ENCODE measurements at places on chromosomes 12 and 14.

GRCh38 chr12:4119157-4119761 is 154.3 kb upstream of the CCND2 start:
- no peak for DNase-seq

DNA sequence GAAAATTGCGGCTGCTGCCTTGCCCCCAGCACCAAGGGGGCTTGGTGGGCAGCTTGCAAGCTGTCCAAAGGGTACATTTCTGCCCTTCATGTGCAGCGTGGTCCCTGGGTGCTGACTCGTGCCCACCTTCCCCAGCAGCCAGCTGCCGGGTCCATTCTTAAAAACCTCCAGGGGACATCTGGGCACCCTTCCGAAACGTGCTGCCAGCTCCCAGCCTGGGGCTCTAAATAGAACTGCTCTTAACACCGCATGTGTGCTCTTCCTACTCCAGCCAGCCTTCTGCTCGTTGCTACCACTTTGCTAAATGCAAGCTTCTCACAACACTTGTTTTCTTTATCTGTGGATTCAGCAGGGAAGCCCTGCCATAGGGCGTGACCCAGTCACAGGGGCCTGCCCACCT is 66.0 kb downstream of the RIMBP2 start:
- DNase-seq = no peak

DNA sequence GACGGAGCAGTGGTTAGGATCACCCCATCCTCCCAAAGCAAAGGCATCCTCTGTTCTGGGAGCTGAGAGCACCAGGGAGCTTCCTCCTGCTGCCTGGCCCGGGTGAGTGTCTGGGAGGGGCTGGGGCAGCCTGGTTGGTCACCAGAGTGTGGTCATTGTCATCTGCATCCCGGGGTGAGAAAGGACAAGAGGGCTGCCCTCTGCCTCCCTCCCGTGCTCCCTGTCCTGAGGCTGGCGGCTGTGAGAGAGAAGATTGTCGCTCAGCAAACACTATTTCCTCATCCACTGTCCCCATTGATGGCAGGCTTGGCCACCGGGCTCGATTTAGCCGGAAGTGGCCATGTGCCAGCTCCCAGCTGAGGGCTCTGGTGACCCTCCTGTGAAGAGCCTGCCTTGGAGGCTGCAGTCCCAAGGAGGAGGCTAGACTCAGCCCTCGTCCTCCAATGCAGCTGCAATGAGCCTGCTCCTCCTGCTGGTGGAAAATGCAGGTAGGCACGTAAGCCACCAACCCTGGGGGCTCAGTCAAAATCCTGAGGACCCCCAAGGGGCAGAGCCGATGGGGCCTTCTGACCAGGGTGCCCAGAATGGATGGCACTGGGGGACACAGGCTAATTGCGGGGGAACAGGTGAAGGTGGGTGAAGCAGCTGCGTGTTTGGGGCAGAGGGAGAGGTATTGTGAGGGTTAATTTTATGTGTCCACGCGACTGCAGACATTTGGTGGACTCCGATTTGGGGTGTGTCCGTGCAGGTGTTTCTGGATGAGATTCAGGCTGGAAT is 155.7 kb downstream of the KIF26A start:
- DNase-seq = no peak

- DNase-seq = no peak
Measured at GRCh38 chr14:101031186-101031585, 127.7 kb upstream of the RTL1 start.

GRCh38 chr12:80877721-80878265 is 59.9 kb downstream of the LIN7A start:
- no peak for DNase-seq

DNA sequence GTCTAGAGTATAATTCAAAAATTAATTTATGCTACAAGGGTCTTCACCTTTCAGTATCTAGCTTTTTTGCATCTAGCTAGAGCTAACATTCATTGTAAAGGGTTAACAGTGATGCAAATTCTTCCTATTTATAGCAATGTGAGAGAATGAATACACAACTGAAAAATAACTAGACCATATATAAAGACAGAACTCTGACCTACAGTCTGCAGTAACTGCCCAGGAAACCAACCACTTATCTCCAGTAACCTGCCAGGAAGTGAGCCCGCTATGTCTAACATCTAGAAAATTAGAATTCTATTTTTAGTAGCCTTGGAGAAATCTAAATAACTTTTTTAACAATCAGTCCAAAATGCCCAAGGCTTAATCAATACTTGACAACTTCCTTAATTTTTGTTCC is 1021.9 kb downstream of the LRFN5 start:
- DNase-seq = no peak

DNA sequence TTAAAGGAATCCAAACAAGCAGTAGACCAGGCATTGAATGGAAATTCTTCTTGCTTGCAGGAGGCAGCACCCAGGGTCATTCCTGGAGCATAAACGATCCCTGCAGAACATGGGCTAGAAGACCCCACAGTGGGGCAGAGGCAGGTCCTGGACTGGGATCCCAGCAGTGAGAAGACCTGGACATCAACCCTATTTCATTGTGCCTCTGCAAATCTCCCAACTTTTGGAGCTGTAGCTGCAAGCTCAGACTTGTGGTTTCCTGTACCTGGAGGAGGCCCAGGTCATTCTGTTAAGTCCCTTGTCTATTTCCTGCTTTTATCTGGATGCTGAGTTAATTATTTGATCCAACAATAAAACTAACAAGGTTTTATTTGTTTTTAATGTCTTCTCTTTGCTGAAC is 61.7 kb downstream of the CALM1 start:
- no peak for DNase-seq

GRCh38 chr14:37668646-37669045 is 73.2 kb downstream of the TTC6 start:
- no peak for DNase-seq

GRCh38 chr12:4648104-4648500 is 749 bp downstream of the AKAP3 start:
- DNase-seq = no peak

GRCh38 chr14:58663494-58664111 is 25.8 kb downstream of the DACT1 start:
- no peak for DNase-seq

DNA sequence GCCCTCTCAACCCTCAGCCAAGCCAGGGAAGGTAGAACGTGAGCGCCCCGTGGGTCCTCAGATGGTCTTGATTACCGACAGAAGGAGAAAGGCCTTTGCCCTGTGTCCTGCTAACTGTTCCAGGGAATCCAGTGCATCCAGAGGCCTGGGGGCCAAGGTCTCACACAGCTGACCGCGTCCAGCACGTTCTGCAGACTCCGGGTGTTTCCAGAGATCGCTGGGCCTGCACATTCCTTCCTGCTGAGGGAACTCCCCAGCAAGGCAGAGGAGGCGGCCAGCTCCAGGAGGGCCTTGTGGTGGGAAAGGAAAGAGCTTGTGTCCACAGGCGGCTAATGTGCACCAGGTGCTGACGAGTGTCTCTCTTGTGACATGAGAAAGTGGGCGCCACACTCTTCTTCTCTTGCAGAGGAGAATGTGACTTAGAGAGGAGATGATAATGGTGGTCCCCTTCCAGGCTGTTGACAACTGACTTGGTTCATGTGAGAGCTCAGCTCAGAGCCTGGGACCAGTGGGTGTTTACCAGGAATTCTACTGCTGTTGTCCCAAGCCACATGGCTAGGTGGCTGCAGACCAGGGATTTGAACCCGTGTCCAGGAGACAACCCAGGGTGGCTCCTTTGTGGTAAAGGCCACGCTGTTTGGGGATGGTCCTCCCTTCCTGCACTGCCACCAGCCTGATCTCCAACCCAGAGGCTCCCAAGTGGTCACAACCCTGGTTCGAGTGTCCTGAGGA is 46.8 kb upstream of the DLK1 start:
- no peak for DNase-seq

DNA sequence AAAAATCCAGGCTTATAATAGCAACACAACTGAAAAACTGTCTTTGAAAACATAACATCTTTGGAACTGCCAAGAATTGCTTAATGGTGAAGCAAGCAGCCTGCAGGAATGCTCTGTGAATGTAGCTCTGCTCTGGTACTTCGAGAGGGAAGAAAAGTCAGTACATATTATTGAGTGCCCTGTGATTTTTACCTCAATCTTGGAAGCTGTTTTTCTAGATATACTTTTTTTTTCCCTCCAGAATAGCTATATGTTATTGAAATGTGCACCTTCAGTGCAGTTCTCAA is 508.1 kb downstream of the PCNX1 start:
- DNase-seq = no peak

- peak; percentile 26 for DNase-seq
Measured at GRCh38 chr12:99043319-99043914, 398.3 kb downstream of the APAF1 start.

DNA sequence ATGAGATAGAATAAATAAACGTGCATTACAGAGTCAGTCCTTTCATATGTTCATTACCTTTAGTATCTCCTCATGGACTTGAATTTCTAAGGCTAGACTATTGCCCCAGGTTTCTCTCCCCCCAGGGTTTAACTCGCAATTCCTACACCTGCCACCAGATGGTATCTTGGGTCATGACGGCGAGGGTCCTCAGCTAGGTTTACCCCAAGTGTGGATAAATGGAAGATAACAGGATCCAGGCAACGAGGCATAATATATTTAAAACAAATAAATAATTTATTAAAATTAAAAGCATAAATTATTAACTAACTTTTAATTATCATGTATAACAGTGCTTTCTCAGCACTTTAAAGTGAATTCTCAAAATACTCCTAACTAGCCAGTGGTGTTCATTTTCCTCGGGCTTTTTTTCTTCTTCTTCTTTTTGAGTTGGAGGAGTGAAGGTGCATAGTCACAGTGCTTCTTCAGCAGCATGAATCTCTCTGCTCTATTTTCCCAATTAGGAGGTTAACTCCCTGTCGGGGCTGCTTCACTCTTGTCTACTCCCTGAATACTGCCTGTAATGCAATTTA is 243.5 kb upstream of the CAND1 start:
- peak; percentile 47 for DNase-seq

- DNase-seq = no peak
Measured at GRCh38 chr14:51129130-51129529, 34.2 kb upstream of the TRIM9 start.

GRCh38 chr12:59570145-59570544 is 25.7 kb upstream of the SLC16A7 start:
- no peak for DNase-seq

- peak; percentile 67 for DNase-seq
Measured at GRCh38 chr14:101705733-101706508, 55.6 kb upstream of the PPP2R5C start.

DNA sequence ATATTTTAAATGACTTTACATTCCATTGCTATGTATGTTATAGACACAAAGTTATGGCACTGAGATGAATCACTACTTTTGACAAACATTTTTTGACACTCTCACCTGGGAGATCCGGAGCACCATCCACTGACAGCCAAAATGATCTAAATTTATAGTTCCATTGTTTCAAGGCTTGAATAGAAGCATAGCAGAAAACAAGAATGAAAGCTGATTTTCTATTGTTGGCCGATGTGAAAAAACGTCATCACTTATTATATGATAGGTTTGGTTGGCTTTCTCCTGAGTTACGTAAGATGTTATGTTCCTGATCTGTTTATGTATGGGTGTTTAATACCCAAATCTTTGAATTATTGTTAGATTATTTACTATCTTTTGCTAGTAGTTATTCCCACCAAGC is 306.2 kb downstream of the PAWR start:
- no peak for DNase-seq

DNA sequence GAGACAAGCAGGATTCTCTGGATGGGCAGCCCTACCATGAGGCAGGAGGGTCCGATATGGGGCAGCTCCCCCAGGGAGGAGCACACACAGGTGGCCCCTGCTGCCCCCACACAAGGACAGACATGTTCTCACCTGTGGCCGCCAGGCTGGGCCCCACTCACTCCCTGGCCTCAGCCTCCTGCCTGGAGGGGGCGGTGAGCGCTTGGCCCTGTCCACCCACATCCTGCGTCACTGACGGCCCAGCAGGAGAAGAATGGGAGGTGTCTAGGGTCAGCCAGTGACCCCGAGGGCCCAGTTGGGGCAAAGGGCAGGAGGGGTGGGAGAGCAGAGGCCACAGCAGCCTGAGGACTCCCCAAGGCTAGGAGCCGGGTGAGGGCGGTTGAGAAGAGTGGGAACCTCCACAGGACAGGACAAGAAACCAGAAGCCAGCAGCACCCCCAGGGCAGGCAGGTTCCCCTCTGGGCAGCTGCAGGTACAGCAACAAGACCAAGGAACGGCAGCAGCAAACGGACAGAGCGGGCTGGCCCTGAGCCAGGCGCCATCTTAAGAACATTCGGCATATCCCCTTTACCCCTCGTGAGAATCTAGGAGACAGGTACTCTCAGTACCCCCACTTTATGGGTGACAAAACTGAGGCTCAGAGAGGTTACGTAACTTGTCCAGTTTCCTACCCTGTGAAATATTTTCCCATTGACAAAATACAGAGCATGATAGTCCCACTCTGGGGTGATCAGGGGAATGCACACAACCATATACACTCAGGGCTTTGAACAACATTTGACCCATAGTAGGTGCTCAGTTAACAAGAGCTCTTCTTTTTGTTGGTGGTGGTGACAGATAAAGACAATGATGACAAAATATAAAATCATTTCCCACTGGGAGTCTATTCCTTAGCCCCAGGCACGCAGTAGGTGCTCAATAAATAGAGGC is 74.3 kb downstream of the NCOR2 start:
- DNase-seq = no peak

- no peak for DNase-seq
Measured at GRCh38 chr12:130526813-130527212, 189.1 kb downstream of the PIWIL1 start.

GRCh38 chr12:90729736-90730135 is 225.2 kb downstream of the CCER1 start:
- no peak for DNase-seq

GRCh38 chr14:102323102-102323501 is 3.6 kb downstream of the ZNF839 start:
- peak; percentile 14 for DNase-seq

DNA sequence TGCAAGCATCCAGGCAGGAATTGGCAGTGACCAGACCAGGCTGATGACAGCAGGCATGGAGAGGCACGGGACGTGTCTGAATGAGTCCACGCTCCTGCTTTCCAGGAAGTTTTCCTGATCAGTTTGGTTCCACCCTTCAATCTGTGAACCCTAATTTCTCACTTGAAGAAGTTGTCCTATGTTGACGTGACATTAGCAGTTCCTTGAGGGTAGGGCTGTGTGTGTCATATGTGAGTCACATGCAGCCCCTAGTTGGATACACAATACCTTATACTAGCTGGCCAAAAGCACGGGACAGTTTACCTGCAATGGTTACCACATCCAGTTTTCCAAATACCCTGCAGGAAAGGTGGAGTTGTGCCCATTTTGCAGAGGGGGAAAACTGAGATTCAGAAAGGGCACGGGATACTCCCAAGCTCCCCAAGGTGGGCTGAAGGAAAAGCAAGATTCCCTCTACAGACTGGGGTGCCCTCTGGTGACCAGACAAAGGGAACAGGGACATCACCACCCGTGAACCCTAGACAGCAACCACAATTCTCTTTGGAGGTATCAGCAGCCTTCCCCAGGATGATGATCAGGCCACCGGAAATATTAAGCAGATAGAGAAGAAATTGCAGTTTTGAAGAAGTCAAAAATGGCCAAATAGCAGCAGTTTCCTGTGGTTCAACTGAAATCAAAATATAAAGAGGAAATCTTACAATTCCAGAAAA is 194.5 kb downstream of the PHETA1 start:
- no peak for DNase-seq

DNA sequence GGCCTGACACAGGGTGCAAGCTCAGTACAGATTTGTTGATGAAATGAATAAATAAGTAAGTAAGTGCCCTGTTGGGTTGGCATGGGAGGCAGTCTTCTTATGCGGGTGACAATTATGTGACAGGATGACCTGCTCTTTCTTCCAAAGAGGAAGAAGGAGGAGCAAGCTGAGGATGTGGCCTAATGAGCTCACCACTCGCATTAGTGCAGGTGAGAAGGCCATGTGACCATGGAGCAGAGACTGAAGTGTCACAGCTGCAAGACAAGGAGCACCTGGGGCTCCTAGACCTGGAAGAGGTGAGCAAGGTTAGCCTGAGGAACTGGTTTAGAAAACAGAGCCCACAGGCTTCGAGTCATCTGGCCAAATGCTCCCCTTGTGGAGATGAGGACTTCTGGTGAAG is 34.9 kb downstream of the LRTM2 start:
- no peak for DNase-seq

Measured in activated CD4-positive, alpha-beta T cell treated with anti-CD3 and anti-CD28 coated beads, Interleukin-2, amount 50 U/mL, for 1 hour (primary cell).